Ascending aorta (tissue), 2 donors: ENCODE measurements at places on chromosomes 3 and 15.

DNA sequence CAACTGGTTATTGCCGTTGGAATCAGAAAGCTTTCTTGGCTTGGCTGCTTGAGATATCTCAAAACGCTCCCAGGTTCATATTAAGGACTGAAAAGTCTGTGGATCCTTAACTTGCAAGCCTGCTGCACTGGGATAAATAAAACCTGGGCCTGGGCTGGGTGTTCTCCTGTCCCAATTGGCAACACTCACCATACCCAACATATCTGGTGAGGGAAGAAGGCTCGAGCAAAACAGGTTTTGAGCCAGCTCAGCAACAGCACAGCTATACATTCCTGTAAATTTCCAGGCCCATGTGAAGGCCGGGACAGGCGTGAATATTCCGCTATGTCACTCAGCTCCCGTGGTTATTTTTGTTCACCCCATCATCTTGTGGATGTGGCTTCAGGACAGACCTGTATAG lies 169.0 kb upstream of the BCL6 start:
- no peaks in the 10 kb centered on the region for H3K4me1 ChIP-seq
- no peaks in the 10 kb centered on the region for H3K36me3 ChIP-seq
- H3K27ac ChIP-seq, result no peak overlapping the region
- no peaks in the 10 kb centered on the region for H3K27me3 ChIP-seq

GRCh38 chr3:182255158-182255557 lies 538.1 kb upstream of the ATP11B start:
- H3K27me3 ChIP-seq, result no peaks in the 10 kb centered on the region
- H3K36me3 ChIP-seq, result no peaks in the 10 kb centered on the region
- H3K4me1 ChIP-seq, result no peaks in the 10 kb centered on the region
- no peak overlapping the region for H3K27ac ChIP-seq
- no peak overlapping the region for H3K4me3 ChIP-seq

- no peak for DNase-seq
- H3K4me1 ChIP-seq, result peaks cover 18% of the 10 kb centered on the region
- no peaks in the 10 kb centered on the region for H3K36me3 ChIP-seq
- H3K4me3 ChIP-seq, result no peak overlapping the region
- H3K27me3 ChIP-seq, result no peaks in the 10 kb centered on the region
These were observed 13.0 kb downstream of the MITF start for GRCh38 chr3:69752241-69752640.

DNA sequence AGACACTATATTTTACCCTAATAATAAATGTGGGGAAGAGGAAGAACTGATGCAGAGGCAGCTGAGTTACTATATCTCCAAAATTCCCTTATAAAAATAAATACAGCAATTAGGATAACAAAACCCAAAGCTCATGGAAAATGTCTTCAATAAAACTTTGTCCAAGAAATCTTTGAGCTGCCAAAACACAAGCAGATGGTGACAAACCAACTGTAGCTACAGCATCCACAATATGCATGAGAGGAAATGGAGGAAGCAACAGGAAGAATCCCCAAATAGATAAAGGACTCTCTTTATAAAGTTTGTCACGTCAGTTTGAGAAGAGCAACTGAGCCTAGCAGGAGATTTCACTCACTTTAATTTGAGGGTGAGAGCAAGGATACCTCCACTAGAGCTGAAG lies 638.2 kb downstream of the IGSF11 start:
- no peaks in the 10 kb centered on the region for H3K27me3 ChIP-seq
- H3K4me3 ChIP-seq, result no peak overlapping the region
- H3K27ac ChIP-seq, result no peak overlapping the region
- DNase-seq, result no peak
- H3K36me3 ChIP-seq, result no peaks in the 10 kb centered on the region

DNA sequence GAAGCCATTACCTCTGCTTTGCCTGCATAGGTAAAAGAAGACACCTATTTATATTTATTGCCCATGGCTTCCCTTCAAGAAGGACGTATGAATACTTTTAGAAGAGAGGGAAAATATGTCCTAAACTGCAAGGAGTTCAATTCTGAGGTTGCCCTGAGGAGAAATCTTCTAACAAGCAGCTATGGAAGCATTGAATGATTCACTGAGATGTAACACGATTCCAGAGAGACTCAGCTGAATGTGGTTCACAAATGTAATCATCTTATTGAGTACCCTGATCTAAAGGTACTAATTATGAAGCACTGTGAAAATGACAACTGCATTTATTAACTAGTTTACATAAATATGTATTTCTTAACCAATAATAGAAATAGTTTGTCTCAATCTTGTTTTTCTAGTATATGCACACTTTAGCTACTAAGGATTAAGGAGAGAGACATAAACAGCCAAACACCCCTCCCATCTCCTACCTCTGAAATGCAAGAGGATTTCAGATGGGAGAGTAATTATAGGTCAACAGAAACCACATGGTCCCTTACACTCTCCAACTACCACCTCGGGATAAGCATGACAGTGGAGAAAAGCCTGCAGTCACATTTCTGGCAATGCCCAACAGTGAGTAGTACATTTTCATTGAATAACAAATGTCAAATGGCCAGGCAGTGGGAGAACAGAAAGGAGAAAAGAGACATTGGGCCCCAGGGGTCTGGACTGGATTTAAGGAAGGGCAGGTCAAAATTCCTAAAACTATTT lies 506.2 kb upstream of the IL12A start:
- no peak overlapping the region for H3K4me3 ChIP-seq
- H3K27ac ChIP-seq, result no peak overlapping the region
- no peaks in the 10 kb centered on the region for H3K27me3 ChIP-seq

- no peaks in the 10 kb centered on the region for H3K27me3 ChIP-seq
- H3K4me1 ChIP-seq, result no peaks in the 10 kb centered on the region
- DNase-seq, result no peak
These were observed 263.2 kb downstream of the XXYLT1 start for GRCh38 chr3:195007766-195008165.
